Activated naive CD4-positive, alpha-beta T cell (primary cell): ENCODE measurements at places on chromosomes 6 and 20.

- no peak for DNase-seq
Observed at GRCh38 chr6:73791336-73791735, 95.3 kb downstream of the CD109 start.

GRCh38 chr6:111950661-111951496 lies 77.6 kb upstream of the FYN start:
- no peak for DNase-seq

DNA sequence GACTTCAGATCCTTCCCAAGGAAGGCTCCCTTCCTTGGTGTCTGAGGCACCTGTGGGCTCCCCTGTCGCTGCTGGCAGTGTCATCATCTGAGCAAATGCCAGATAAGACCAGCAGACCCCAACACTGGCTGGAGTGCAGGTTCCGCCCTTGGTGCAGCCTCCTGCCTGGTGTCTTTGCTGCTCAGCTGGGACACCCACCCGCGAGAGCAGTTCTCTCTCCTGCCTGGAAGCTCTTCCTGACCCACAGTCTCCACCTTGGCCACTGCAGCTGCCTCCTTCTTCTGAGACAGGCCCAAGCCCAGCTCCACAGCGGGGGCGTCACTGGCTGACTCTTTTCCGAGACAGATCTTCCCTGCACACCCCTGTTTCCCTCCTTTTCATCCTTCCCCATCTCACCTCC lies 395.7 kb upstream of the MAP3K7 start:
- no peak for DNase-seq

DNA sequence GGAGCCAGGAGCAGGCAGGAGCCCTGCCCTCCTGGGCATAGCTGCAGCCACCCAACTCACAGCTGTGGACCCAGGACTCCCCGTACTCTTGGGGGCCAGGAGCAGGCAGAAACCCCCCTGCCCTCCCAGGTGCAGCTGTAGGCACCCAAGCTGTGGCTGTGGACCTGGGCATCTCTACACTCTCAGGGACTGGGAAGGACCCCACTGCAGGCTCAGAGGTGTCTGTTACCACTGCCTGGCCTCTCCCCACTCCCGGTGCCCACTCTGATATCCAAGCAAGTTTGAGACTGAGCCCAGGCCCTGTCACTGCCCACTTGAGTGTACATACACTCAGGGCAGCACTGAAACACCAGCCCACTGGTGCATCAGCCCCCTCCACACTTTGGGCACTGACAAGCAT lies 193.5 kb upstream of the MANEA start:
- no peak for DNase-seq

GRCh38 chr20:651713-652614 lies 1.0 kb downstream of the SRXN1 start:
- DNase-seq: no peak

DNA sequence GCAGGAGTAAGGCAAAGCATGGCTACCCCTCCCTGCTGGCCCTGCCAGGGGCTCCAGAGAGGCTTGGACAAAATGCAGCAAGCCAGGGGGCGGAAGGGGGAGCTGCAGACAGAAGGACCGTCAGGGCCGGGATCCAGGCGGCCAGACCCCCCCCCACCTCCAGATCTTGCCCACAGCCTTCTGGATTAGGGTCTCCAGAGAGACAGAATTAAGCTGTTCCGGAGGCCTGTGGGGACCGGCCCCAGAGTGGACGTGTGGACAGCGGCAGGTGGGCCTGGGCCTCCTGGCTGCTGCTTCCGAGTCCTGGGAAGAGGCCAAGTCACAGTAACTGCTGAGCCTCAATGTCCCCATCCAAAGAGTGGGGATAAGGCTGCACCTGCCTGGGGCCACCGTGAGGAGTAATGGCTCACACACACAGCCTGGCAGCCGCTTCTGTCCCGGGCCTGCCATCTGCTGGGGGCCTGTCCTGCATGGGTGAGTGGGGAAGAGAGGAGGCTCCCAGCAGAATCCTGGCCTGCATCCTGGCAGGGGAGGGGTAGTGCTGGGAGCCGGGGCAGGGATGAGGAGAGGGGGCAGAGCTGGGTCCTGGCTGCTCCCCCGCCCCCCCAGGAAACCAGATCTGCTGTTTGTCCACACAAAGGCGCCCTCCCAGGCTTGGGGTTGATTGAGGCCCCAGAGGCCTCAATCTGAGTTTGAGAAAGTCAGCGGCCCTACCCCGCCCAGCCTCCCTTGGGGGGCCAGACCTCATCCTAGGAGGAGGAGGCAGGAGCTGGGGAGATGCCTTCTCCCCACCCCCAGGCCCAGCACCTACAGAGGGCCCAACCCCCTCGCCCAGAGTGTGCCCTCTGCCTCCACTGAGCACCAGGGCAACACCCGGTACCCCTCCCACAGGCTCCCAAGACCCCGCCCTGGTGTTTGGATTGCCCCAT lies 3.9 kb downstream of the LAMA5 start:
- no peak for DNase-seq

GRCh38 chr6:106591111-106591825 lies 38.0 kb downstream of the RTN4IP1 start:
- DNase-seq: no peak

- DNase-seq: no peak
Observed at GRCh38 chr6:136086686-136087085, 163.4 kb downstream of the MTFR2 start.

- DNase-seq: no peak
Observed at GRCh38 chr6:157848693-157849092, 25.6 kb downstream of the SNX9 start.

DNA sequence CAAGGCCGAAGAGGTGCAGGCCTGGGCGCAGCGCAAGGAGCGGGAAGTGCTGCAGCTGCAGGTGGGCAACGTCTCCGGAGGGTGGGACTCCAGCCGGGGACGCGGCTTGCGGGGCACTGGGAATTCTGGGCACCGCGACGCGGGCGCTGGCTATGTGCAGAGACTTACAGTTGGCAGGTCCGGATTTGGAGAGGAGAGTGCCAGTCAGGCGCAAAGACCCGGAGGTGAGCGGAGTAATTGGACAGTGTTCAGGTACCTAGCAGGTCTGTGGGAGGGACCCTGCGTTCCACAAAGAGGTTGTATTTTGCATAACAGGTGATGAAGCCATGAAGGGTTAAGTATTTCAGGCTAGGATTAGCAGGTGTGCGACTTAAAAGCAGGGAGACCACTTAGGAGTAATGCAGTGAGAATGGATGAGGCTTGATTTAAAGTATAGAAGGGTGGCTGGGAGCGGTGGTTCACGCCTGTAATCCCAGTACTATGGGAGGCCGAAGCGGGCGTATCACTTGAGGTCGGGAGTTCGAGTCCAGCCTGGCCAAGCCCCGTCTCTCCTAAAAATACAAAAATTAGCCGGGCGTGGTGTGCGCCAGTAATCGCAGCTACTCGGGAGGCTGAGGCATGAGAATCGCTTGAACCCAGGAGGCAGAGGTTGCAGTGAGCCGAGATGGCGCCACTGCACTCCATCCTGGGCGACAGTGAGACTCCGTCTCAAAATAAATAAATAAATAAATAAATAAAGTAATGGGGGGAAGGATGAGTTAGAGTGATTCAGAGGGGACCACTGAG lies 1.0 kb downstream of the MRPS26 start:
- DNase-seq: no peak

- DNase-seq: no peak
Observed at GRCh38 chr20:45017857-45018256, 51.5 kb downstream of the STK4 start.

DNA sequence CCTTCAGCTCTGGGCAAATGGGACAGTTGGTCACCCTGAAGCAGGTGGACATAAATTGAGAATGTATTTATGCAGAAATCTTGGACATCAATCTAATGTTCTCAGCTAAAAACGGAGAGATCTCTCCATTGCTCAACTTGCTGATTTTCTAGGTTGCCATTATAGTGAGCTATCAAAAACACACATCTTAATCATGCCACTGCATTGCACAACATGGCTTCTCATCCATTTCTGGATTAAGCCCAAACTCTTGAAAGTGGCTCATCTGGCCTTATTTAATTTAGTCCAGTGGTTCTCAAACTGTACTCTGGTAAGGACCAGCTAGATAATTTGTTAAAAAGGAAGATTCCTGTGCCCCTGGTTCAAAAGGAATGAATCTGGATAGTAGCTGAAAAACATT lies 324.9 kb upstream of the CITED2 start:
- DNase-seq: no peak

DNA sequence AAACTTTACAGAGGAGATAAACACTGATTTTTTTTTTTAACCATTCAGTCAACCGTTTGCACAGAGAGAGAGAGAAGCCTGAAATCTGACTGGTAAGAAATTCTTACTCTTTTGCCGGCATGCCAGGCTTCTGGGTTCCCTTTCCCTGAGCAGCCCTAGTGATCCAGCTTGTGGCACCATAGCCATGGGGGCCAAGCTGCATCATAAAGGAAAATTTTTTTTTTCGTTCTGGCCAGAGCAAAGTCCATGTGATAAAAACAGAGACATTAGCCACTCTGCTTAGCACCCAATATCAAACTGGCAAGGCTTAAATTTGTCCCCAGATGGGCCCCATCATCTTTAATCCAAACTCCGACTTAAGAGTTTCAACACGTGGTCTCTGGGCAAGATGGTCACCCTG lies 44.5 kb downstream of the CEP85L start:
- DNase-seq: no peak

- no peak for DNase-seq
Observed at GRCh38 chr6:102812242-102812641, 1418.7 kb downstream of the GRIK2 start.

GRCh38 chr6:20693466-20694063 lies 159.3 kb downstream of the CDKAL1 start:
- DNase-seq: no peak

- no peak for DNase-seq
Observed at GRCh38 chr6:89963391-89963790, 69.1 kb downstream of the GJA10 start.

DNA sequence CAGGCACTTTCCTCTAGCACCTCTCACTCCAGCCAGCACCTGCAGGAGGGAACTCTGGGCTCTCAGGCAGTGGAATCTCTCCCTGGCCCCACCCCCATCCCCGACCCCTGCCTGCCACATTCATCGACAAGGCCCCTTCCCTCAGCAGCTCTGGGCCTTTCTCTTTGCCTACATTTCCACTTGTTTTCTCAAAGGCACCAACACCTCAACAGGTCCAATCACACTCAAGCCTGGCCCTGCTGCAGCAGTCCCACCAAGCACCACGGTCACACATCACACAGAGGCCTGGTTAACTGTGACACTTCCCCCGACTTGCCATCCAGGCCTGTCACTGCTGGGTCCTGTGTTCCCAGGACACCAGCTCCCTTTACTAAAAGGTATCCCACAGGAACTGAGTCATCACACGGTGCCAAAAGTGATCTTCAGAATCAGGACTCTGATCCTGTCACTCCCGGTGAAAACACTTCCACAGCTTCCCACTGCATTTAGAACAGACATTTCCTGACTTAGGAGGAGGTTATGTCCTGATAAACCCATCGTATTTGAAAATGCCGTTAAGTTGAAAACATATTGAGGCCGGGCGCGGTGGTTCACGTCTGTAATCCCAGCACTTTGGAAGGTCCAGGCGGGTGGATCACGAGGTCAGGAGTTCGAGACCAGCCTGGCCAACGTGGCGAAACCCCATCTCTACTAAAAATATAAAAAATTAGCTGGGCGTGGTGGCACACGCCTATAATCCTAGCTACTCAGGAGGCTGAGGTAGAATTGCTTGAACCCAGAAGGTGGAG lies 54.9 kb downstream of the MYH7B start:
- no peak for DNase-seq

DNA sequence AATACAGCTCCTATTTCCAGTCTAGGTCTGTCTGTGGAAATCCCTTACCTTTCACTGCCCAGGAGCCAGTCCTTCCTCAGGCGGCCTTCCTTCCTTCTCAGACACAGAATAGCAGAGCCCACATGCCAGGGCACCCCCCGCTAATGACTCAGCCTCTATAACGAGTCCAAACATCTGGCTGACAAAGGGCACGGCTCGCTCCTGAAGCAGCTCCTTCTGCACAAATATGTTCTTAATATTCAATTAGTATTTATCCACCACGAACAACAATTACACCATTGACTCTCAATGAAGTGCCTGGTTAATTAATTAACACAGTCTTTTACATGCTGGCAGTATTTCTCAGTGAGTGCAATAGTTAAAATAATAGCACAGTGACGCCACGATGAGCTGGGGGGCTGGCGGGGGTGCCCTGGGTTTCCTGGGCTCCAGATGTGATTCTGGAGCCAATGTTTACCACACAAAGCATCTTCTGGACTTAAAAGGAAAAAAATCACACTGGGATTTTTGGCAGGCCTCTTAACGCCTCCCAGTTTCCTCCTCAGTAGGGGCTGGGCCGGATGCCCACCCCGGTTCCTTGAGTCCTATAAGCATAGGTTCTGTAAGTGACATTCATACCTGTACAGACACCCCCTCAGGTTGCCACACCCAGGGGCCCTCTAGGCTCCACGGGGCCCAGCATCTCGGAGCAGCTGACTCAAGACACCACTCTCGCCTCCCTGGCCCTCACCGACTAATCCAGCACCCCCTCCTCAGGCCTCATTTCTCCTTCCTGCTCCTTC lies 158.6 kb upstream of the MLN start:
- DNase-seq: no peak

GRCh38 chr6:2562721-2563451 lies 187.8 kb downstream of the MYLK4 start:
- no peak for DNase-seq

DNA sequence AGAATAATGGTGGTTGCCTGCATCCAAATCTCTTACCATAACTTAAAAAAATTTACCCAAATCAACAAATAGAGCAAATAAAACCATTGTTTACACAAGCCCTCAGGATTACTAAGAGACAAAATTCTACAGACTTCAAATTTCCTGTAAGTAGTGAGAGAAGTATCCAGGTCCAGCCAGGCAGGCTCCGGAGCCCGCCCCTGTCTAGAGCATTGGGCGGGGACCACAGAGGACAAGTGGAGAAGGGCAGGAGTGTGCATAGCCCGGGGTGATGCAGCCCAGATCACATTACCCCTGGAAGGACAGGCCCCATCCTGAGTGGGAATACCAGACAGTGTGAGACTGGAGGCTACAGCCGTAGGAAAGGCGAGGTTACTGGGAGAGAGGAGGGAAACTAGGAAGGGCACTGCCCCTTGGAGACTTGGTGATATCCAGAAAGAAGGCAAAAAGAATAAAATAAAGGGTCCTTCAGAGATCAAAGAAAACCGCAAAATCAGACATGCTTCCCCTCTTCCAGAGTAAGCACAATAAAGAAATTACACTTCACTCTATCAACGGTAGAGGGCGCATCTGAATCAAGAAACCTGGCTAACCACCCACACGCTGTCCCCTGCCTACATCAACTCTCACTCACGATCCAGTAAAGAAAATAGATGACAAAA lies 26.6 kb downstream of the RIN2 start:
- no peak for DNase-seq

GRCh38 chr20:57229490-57229889 lies 37.0 kb downstream of the BMP7 start:
- no peak for DNase-seq

DNA sequence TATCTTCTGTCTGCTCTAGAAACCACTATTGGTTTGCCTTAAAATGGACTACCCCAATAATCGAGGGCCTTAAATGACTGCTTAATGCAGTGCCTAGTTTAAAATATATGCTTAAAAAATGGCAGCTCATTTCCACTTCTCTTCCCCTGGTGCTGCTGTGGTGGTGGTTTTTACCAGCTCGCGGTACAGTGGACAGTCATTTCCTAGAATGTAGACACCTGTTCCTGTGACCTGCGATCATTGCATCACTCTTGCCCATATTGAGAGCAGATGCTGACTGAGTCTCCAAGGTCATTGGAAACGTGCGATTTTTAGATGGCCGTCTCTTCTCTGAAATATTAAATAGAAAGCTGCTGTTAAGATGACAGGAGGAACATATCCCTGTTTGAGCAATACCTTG lies 164.1 kb downstream of the UTRN start:
- no peak for DNase-seq
